ENCODE measurements at places on chromosomes 3 and 15.

GRCh38 chr3:129605203-129605921, 1.1 kb downstream of the PLXND1 start:
- no peak for DNase-seq

DNA sequence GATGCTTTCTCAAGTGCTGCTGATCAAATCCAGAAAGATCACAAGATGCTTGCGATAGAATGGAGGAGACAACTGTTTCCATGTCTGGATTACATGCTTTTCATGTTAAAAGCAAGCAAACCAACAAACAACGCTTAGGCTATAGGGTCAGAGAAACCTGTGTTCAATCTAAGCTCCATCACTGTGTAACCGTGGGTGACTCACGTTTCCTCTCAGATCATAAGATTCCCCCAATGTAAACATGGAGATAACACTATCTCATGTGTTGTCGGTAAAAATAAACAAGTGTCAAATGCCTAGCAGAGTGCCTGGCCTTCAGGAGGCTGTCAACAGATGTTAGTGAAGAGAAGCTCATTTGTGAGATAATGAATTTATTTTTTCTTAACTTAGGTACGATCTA, 907.8 kb downstream of the NTRK3 start:
- DNase-seq, result no peak

- no peak for DNase-seq
Observed at GRCh38 chr3:74055061-74055460, 430.3 kb upstream of the PDZRN3 start.

GRCh38 chr15:80228959-80229610, 22.9 kb downstream of the CTXND1 start:
- no peak for DNase-seq

GRCh38 chr3:27756877-27757276, 34.8 kb upstream of the EOMES start:
- DNase-seq, result no peak

DNA sequence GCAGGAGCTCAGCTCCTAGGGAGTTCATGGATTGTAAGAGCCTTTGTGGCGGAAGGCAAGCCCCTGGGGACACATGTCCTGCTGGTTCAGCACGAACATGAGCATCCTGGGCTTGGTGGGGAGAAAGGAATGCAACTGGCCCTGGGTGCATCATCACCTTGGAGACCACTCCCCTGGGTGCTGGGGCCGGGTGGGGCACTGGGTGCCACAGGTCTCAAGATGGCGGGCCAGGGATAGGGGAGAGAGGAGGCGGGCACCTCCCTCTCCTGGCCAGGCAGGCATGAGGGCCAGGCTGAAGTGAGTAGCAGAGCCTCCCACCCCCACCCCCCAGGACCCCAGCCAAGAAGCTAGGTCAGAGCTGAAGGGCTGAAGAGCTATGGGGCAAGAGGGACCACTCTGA, 768 bp downstream of the PCBP4 start:
- DNase-seq, result no peak

DNA sequence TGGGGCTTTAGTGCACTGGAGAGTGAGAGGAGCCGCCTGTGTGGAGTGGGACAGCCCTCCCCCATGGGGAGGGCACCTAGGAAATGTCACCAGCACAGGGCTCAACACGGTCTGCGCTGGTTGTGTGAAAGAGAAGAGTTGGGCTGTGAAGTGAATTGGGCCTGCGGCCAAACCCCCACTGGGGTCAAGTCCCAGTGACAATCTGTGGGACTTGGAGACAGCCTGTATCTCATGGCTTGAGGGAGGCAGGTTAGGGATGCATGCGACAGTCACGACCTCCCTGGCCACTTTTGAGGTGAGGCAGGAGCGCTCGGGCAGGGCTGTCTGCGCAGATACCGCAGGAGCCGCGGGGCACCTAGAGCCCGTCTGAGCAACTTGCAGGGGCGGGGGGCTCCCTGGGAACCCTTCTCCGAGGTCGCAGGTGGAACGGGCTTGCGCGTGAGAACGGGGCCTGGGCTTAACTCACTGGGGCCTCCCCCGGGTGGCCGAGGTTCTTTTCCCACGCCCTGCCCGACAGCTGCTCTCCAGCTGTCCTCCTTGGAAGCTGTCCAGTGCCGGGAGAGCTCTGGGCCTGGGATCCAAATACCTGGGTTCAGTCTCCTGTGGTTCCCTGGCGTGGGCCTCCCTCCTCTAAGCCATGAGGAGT, 77.4 kb downstream of the SNRK start:
- DNase-seq, result peak; percentile 72

DNA sequence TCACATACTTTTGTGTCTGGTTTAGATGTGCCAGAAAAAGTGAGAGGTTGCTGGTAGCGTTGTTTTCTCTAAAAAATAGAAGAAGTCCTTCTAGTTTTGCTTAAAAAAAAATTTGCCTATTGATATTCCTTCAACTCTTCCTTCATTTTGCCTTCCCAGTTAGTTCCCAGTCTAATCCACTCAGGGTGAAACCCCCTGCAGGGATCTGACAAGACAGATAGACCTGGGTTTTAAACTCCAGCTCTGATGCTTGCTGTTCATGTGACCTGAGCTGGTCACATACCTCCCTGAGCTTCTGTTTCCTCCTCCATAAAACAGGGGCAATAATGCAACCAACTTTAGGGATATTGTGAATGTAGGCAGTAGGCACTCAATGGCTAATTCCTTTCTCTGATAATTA, 18.6 kb upstream of the KCTD6 start:
- DNase-seq, result no peak

- peak; percentile 97 for DNase-seq
Observed at GRCh38 chr3:50260027-50260941, 8.7 kb upstream of the SEMA3B start.

- no peak for DNase-seq
Observed at GRCh38 chr3:121436641-121437040, 109.1 kb downstream of the POLQ start.

GRCh38 chr15:73368301-73369136, at the start of gene HCN4:
TSS of gene HCN4 (minus strand) at chr15:73368958. CDS start at chr15:73368270, 688 bp downstream.
- no peak for DNase-seq
